ENCODE measurements at places on chromosomes 4 and X.

DNA sequence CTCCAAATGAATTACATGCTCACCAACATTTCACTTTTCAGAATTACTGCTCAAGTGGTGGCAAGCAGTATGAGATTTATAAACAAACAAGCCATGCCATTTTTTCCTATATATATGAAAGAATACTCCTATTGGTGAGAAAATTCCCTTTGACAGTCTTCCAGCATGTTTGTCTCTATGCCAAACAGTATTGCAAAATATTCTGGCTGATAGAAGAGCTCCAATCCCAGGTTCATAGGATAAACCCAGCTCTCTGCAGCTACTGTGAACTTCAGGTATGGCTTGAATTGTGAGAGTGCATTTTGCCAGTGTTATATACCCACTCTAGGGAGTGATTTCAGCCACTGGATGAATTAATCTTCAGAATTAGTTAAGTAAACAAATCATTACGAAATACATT, 108.8 kb downstream of the MAGEC2 start:
- no peak for DNase-seq

DNA sequence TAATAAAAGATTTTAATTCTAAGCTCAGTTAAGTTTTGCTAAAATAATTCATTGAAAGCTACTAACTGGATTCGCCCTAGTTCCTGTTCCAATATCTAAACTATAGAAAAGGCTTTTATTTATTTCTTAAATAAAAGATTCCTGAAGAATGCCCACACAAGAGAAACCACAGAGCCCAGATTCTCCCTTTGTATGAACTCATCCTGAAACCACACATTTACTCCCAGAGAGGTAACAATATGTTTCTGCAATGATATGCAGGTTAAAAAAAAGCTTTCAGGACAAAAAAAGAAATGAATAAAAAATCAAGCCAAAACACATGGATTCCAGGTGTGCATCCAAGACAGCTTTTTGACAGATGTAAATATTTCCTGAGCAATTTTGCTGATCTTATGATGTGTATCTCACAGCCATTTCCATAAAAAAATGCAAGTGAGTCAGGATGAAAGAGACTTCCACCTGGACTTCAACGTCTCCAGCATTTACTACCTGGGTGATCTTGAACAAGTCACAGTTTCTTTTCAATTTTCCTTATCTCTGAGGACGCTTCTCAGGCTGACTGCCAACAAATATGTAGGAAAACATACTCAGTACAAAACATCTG, 234.4 kb upstream of the FAT1 start:
- DNase-seq = no peak

- DNase-seq = no peak
Measured at GRCh38 chrX:98523026-98523425, 1639.3 kb downstream of the RPA4 start.

- no peak for DNase-seq
Measured at GRCh38 chrX:70421618-70422017, 1.5 kb upstream of the GDPD2 start.

DNA sequence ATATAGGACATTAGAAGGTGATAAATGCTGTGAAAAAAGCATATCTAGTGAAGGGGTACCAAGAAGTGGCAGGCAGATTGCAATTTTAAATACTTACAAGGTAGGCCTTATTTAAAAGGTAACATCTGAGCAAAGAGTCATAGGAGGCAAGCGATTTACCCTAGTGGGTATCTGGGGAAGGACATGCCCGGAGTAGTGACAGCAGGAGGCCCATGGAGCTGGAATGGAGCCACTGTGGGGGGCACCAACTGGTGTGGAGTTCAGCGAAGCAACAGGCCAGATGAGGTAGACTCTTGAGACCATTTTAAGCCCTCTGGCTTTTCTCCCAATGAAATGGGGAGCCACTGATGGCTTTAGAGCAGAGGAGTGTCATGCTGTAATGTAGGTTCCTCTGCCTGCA, 37.3 kb downstream of the SEC24D start:
- no peak for DNase-seq

DNA sequence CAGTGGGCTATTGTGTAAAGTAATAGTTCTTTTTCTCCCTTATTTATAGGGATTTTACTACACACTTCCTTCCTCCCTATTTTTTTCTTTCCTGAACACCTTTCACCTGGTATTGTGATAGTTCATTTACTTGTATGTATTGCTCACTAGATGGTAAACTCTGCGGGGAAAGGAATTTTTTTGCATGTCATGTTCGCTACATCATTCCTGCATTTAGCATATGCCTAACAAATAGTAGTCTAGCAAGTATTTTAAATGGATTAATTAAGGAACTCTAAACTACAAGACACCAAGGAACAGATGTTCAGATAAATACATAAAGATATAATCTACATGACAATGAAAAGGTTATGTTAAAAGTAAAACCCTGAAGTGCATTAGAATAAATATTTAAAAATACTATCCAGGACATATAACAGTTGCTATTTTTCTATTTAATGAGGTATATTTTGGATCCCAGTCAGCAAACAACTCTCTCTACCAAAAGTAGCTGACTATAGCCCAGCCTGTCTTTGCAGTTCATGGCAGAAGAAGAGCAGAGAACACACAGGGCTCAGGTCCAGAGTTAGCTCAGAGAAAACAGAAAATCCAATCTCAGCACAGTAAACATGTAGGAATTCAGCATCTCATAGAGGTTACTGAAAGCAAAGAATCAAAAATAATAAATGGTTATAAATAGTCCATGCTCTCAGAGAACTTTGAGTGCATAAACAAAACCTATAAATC, 87.8 kb downstream of the PACRGL start:
- no peak for DNase-seq

- DNase-seq = no peak
Measured at GRCh38 chrX:97740886-97741285, 857.2 kb downstream of the RPA4 start.

- no peak for DNase-seq
Measured at GRCh38 chr4:100574607-100575006, 56.8 kb upstream of the EMCN start.

- no peak for DNase-seq
Measured at GRCh38 chr4:52259978-52260377, 208.9 kb downstream of the SPATA18 start.

DNA sequence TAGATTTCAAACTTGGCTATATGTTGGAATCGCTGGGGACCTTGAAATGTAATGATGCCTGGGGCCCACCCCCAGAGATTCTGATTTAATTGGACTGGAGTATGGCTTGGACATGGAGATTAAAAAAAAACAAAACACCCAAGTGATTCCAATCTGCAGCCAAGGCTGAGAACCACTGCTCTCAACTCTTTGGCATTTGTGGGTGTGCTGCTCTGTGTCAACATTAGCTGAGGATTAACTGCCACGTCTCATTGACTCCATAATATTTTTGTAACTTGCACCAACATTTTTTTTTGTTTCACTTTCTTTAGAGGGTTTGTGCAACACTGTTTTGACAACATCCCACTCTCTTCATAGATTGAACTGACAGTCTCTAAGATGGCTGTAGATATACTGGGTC, 41.1 kb upstream of the PDK3 start:
- no peak for DNase-seq

DNA sequence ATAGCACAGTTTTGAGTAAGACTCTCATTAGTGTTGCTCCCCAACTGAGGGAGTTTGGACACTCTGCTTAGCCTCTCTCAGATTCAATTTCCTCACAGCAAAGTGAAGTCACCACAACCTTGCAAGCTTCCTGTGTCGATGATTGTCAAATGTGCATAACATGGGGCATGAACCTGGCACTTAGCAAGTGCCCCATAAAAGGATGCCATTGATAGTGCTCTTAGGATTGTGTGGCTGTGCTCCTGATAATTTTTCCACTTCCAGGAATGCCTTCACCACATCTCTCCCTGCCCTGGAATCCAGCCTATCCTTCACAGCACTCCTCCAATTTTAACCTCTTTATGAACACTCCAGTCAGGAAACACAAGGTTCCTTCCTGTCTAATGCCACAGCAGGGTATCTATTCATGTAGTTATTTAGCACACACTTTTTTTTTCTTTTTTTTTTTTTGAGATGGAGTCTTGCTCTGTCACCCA, 309.4 kb downstream of the PPP3CA start:
- no peak for DNase-seq

- DNase-seq = no peak
Measured at GRCh38 chr4:7435471-7436061, 836 bp upstream of the PSAPL1 start.

DNA sequence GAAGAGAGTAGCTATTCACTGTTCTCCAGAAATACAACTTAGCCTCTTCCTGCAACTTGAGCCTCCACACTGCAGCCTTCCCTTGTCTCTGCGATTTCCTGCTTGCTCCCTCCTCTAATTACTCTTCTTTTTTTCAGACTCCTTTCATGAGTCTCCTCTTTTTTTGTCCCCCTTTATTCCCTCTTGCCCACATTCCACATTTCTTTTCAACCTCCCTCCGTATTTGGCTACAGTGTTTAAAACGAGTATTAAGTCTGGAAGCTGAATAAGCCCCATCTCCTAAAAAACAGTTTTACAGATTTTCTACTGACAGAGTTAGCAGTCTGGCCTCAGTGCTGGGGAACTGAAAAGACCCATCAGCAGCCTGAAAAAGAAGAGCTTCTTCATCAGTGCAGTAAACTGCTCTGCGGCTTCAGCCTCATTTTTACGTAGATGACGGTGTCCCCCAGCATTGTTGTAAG, 141.5 kb downstream of the TENM3 start:
- DNase-seq = peak; percentile 57

- peak; percentile 50 for DNase-seq
Measured at GRCh38 chrX:9902656-9903055, 64.5 kb upstream of the CLDN34 start.

- DNase-seq = no peak
Measured at GRCh38 chrX:19122641-19123009, 357 bp upstream of the ADGRG2 start.

GRCh38 chr4:129193357-129194100, 97.6 kb downstream of the C4orf33 start:
- DNase-seq = no peak

GRCh38 chrX:55196688-55197087, 23.5 kb upstream of the PAGE5 start:
- DNase-seq = no peak

DNA sequence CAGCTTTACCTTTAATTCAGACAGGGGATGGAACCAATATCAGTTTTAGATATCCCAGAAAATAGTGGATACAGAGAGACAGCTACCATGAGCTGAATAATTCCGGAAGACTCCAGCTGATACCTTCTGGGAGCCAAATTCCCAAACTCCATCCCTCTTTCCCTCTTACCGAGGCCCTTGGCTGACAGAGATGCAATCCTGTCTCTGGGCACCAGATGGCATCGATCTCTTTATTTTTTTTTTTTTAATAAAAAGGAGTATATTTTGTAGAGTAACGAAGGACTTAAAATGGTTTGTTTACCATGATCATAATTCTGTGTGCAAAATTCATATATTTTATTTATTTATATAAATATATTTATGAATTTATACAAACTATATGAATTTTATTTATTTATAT, 31.0 kb downstream of the RAB40A start:
- DNase-seq = no peak

- DNase-seq = no peak
Measured at GRCh38 chr4:85784348-85784747, 309.4 kb downstream of the ARHGAP24 start.

GRCh38 chrX:147476008-147476407, 435.7 kb upstream of the FMR1 start:
- DNase-seq = no peak

GRCh38 chr4:26459054-26459755, 31.1 kb downstream of the CCKAR start:
- DNase-seq = no peak

DNA sequence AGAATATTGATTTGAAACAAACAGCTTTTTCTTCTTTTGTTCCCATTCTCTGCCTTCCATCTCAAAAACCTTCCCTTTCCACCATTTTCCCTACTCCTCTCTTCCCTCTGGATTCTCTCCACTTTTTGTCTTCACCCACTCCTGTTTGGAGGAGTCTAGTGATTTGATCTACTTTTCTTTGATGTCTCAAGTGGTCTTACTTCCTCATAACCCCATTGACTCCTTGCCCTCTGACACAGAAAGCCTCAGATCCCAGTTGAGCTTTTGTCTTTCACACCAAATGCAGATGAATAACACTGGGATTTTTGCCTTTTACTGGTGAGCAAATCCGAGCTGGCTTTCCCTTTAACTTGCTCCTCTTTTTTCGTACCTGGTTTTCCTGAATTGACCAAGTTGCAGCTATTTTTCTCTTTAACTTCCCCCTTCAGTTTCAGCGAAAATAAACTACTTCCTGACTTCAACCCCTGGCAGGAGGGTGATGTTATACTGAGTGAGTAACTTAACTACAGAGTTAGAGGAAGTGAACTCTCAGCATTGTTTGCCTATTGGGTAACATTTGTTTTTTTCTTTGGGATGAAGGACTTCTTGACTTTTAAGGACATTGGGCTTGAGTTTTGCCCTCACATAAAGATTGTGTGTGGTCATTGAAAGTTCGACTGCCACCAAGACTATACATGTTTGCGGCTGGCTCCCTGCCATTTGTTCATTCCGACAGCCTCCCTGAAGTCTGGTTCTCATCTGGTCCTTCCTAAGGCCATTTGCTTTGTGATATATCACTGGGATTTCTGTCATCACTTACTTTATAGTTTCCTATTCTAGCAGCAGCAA, 392.8 kb upstream of the NR3C2 start:
- no peak for DNase-seq

GRCh38 chrX:22310779-22311178, 38.1 kb downstream of the CBLL2 start:
- DNase-seq = no peak

- no peak for DNase-seq
Measured at GRCh38 chr4:158966091-158966490, 136.8 kb upstream of the RAPGEF2 start.

DNA sequence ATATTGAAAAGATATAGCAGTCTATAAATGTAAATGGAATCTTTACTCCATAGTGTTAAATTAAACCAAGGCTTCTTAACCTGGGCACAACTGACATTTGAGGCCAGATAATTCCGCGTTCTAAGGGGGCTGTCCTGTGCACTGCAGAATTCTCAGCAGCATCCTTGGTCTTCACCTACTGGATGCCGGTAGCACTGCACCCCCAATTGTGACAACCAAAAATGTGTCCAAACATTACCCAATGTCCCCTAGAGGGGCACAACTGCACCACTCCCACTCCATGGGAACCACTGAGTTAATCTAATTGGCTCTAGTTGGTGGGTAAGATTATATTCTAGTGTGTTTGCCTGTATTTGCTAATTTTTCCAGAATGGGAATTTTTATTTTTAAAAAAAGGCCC, 16.6 kb downstream of the AP1S2 start:
- DNase-seq = no peak

- no peak for DNase-seq
Measured at GRCh38 chr4:61500883-61501282, 300.8 kb downstream of the ADGRL3 start.

- no peak for DNase-seq
Measured at GRCh38 chrX:404656-405055, 17.9 kb upstream of the PPP2R3B start.

- no peak for DNase-seq
Measured at GRCh38 chrX:9842541-9842940, 56.3 kb downstream of the SHROOM2 start.
